ENCODE measurements at places on chromosomes 11 and 22. TPM values are rescaled to one million over a fixed set of nuclear protein-coding genes. Genes with fewer than 3 reads are reported as not detected.

GVQW3 gene
- total RNA-seq = 1.1 TPM

MCAM gene
- total RNA-seq = 304 TPM

MLC1 gene
- total RNA-seq = not detected

MS4A7 gene
- not detected for total RNA-seq

MYBPC3 gene
- not detected for total RNA-seq

FAM180B gene
- total RNA-seq = not detected

OR52I1 gene
- not detected for total RNA-seq

LDHAL6A gene
- total RNA-seq = not detected

CARD10 gene
- total RNA-seq = 51.3 TPM

Data from mesangial cell (primary cell).